ENCODE measurements at places on chromosomes 6 and 20.

GRCh38 chr20:8996817-8997512 is 71.9 kb upstream of the PLCB4 start:
- DNase-seq: no peak

DNA sequence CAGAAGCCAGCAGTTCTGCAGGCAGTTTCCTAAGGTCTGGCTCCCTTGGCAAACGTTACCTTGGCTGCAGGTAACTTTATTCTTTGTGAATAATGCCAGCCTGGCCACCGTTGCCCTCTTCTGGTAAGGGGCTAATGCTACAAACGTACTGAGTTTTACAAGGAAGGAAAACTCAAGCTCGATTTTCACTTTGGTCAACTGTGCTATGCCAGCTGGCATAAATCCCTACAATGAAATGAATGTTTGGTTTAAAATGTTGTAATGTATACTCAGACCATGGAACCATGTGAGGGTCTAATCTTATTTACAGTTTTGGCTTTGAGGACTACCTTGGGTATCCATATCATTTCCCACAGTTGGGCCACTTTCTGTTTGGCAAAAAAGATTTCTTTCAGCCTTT is 101.4 kb downstream of the SLX4IP start:
- DNase-seq: no peak

- no peak for DNase-seq
These were observed 90.2 kb downstream of the ZDHHC14 start for GRCh38 chr6:157471077-157471686.

DNA sequence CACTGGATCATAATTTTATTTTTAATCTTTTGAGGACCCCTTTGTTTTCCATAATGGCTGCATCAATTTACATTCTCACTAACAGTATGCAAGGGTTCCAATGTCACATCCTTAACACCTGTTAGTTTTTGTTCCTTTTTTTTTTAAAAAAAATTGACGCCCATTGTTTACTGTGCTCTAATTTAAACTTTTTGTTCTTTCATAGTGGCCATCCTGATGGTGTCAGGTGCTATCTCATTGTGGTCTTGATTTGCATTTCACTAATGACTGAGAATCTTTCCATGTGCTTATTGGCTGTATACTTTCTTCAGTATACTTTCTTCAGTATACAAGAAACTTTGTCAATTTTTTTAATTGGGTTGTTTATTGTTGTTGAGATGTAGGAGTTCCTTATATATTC is 347.0 kb downstream of the RNGTT start:
- DNase-seq: no peak

DNA sequence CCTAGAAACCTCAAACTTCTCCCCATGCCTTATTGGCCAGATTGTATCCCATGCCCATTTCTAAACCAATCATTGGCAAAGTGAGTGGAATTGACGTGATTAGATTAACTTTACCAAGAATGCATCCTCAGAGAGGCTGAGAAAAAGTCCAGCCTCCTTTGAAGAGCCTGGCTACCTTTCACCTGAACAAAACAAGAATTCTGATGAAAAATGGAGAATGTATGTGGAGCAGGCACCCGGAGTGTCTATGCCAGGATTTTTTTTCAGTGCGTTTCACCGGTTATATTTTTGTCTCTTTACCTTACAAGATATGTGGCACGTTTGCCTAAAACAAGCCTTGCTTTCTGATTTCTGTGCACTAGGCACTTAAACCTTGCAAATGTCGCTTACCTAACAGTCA is 6.1 kb upstream of the TRAM2 start:
- no peak for DNase-seq

GRCh38 chr6:41921712-41921998 is 356 bp downstream of the BYSL start:
- no peak for DNase-seq

DNA sequence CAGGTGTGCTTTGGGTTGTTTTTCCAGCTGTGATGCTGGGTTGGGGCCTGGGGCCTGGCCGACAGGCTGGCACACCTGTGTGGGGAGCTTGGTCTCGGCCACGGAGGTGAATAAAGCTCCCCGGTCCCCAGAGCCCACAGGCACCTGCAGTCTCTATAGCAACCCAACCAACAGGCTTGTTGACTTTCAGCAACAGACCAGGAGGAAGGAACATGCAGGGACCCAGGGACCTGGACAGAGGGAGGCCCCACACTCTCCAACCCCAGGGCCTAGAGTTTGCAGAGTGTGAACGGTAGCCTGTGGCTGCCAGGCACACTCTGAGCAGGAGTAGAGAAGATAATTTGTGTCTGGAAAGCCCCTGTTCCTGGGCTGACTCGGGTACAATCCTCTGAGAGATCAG is 14.6 kb upstream of the SYNJ2 start:
- DNase-seq: no peak

Measured in stimulated activated CD4-positive, alpha-beta T cell treated with anti-CD3 and anti-CD28 coated beads, Interleukin-1b, Interleukin-23, amount 100 ng/mL, for 24 hours (primary cell).